Bronchus fibroblast of lung (primary cell): ENCODE measurements at places on chromosomes 3 and 15. TPM values are rescaled to one million over a fixed set of nuclear protein-coding genes. Genes with fewer than 3 reads are reported as not detected.

PPCDC gene
- total RNA-seq = 21.7 and 26.1 TPM in 2 replicates

DNAJC13 gene
- total RNA-seq = 23.3 and 27.1 TPM in 2 replicates

AADACL2 gene
- total RNA-seq = not detected in 2 replicates

HYAL1 gene
- total RNA-seq = 3.1 and 3.4 TPM in 2 replicates

CD80 gene
- not detected in 2 replicates for total RNA-seq

NDUFB4 gene
- 106 and 122 TPM in 2 replicates for total RNA-seq

PPP1R14D gene
- not detected in 2 replicates for total RNA-seq

CNTN4 gene
- not detected in 2 replicates for total RNA-seq

HACL1 gene
- 13.1 and 13.5 TPM in 2 replicates for total RNA-seq

NUSAP1 gene
- total RNA-seq = 106 and 111 TPM in 2 replicates

MCF2L2 gene
- 0.74 and 3.2 TPM in 2 replicates for total RNA-seq

ADAMTSL3 gene
- 1.0 TPM in 1 of 2 replicates, not detected in the other for total RNA-seq

MEIS2 gene
- total RNA-seq = 23.6 and 25.4 TPM in 2 replicates

GOLGA8T gene
- 0.15 TPM in 1 of 2 replicates, not detected in the other for total RNA-seq

PODXL2 gene
- 7.1 and 8.0 TPM in 2 replicates for total RNA-seq

C3orf52 gene
- total RNA-seq = 1.6 and 2.5 TPM in 2 replicates

GALK2 gene
- total RNA-seq = 36.9 and 42.2 TPM in 2 replicates

TNIK gene
- total RNA-seq = 3.0 and 4.0 TPM in 2 replicates

DCBLD2 gene
- 104 and 114 TPM in 2 replicates for total RNA-seq

CCR2 gene
- total RNA-seq = not detected in 2 replicates

TLR9 gene
- total RNA-seq = under 0.01 TPM in 1 of 2 replicates, not detected in the other

LNP1 gene
- total RNA-seq = 3.0 and 3.2 TPM in 2 replicates

CPLX3 gene
- total RNA-seq = not detected in 2 replicates

PDCD10 gene
- 46.2 and 47.7 TPM in 2 replicates for total RNA-seq

PP2D1 gene
- total RNA-seq = not detected in 2 replicates

C2CD4A gene
- not detected in 2 replicates for total RNA-seq

PLCH1 gene
- total RNA-seq = 0.30 TPM in 1 of 2 replicates, not detected in the other

GOLGA6A gene
- not detected in 2 replicates for total RNA-seq

DAPK2 gene
- total RNA-seq = 0.34 and 3.0 TPM in 2 replicates

SLC6A1 gene
- total RNA-seq = not detected in 2 replicates

FYTTD1 gene
- 17.7 and 22.0 TPM in 2 replicates for total RNA-seq

TGM5 gene
- total RNA-seq = not detected in 2 replicates

CORO2B gene
- 14.0 and 14.3 TPM in 2 replicates for total RNA-seq

CX3CR1 gene
- total RNA-seq = 0.15 TPM in 1 of 2 replicates, not detected in the other

POC1A gene
- total RNA-seq = 29.1 and 31.1 TPM in 2 replicates

CIB2 gene
- 2.2 and 2.8 TPM in 2 replicates for total RNA-seq

NOX5 gene
- total RNA-seq = 0.15 TPM in 1 of 2 replicates, not detected in the other

SLC24A5 gene
- total RNA-seq = not detected in 2 replicates

NKIRAS1 gene
- total RNA-seq = 4.0 and 7.9 TPM in 2 replicates

GP9 gene
- total RNA-seq = not detected in 2 replicates

NR2E3 gene
- not detected in 2 replicates for total RNA-seq

CASR gene
- not detected in 2 replicates for total RNA-seq

LDHAL6B gene
- total RNA-seq = not detected in 2 replicates

DCP1A gene
- 7.3 and 8.7 TPM in 2 replicates for total RNA-seq

CYP8B1 gene
- not detected in 2 replicates for total RNA-seq

CLDN16 gene
- total RNA-seq = not detected in 2 replicates

TTLL13 gene
- total RNA-seq = not detected in 2 replicates

GOLGA8K gene
- not detected in 2 replicates for total RNA-seq

SLC49A4 gene
- total RNA-seq = 12.5 and 12.9 TPM in 2 replicates

CLDN1 gene
- total RNA-seq = 0.59 and 0.84 TPM in 2 replicates

ZNF620 gene
- 0.67 and 1.0 TPM in 2 replicates for total RNA-seq

MYO5A gene
- total RNA-seq = 15.3 and 18.5 TPM in 2 replicates

TEX55 gene
- not detected in 2 replicates for total RNA-seq

OR4M2 gene
- not detected in 2 replicates for total RNA-seq

ALPK3 gene
- total RNA-seq = 0.74 and 0.84 TPM in 2 replicates

ZPLD1 gene
- total RNA-seq = not detected in 2 replicates

PLSCR5 gene
- not detected in 2 replicates for total RNA-seq

STRC gene
- not detected in 2 replicates for total RNA-seq

MYL3 gene
- not detected in 2 replicates for total RNA-seq
